ENCODE measurements at places on chromosomes 11 and 22. TPM values are rescaled to one million over a fixed set of nuclear protein-coding genes. Genes with fewer than 3 reads are reported as not detected.

Gene RFPL1
- total RNA-seq = not detected

Gene APOL4
- not detected for total RNA-seq

Gene IL18
- total RNA-seq = 83.8 TPM

Gene TBRG1
- 20.4 TPM for total RNA-seq

Gene ABTB2
- 26.3 TPM for total RNA-seq

Gene ACTN3
- total RNA-seq = 0.01 TPM
